ENCODE measurements at places on chromosomes 6 and 20.

- DNase-seq, result no peak
Observed at GRCh38 chr6:37535428-37535758, 35.7 kb upstream of the CCDC167 start.

- no peak for DNase-seq
Observed at GRCh38 chr6:156976216-156977127, 199.3 kb downstream of the ARID1B start.

DNA sequence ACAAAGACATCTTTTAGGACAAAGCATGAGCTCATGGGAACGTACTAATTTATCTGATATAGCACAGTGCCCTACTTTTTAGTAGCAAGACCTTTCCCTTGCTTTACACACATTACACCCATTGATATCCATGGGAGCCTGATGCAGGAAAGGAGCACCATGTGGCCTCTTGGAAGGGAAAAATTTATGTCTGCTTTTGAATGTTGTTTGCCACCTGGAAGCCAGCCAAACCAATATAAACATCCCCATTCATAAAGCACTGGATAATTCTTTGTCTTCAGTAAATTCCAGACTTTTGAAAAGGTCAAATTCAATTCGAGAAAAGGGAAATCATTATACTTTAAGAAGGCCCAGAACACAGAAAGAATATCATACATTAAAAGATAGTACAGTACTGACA is 152.3 kb upstream of the BEND6 start:
- DNase-seq, result no peak

DNA sequence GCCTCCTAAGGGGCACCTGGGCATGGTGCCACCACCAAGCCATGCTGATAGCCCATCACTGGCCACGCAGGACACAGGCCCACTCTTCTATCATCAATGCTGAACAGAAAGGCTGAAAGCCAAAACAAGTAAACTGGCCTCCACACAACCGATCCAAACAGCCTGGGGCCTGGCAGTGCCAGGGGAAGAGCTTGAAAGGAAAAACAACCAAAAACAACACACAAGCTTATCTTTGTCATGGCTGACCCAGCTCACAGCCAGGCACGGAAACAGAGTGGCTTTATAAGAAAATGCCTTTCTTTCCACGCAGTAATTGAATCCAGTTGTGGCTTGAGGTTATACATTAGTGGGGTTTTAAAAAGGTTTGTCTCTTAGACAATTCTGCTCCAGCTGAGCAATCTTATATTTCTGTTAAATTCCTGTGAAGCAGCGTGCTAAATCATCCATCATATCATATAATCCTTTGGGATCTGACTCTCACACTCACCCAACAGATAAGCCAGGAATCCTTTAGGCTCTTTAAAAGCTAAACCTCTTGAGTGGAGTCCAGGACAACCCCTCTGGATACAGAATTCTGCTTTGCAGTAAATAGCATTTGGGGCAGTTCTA is 65.4 kb upstream of the SLC22A16 start:
- DNase-seq, result no peak

GRCh38 chr6:126377594-126378153 is 37.8 kb downstream of the CENPW start:
- no peak for DNase-seq

DNA sequence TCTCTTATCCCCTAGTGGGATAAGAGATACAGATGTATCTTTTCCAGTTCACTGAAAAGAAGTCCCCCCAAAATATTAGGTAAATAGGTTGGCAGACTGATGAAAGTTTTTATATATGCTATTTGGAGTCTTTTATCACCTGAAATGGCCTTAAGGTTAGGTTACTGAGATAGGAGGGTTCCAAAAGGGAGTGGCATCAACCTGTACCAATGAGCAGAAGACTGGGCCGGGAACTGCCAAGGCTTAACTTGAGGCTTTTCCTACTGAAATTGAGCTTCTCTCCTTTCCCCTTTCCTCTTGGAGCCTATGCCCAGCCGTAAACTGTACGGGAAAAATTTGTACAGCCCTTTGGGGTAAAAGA is 42.0 kb downstream of the EIF2S2 start:
- no peak for DNase-seq

DNA sequence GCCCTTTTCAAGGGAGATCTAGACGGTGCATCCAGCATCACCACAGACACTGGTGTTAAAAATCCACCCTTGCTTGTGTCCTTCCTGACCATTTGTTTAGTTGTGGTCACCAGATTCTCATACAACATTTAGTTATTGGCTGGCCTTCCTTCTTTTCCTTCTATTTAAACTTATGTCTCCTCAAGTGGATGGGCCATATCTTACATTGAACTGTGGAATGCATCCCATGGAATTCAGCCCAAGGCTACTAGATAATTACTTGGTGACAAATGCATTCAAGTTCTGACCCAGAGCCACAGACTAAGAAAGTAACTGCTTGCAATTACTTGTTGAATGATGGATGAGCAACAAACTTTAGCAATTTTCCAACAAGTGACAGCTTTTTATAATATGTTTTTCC is 198.9 kb upstream of the SSTR4 start:
- no peak for DNase-seq

DNA sequence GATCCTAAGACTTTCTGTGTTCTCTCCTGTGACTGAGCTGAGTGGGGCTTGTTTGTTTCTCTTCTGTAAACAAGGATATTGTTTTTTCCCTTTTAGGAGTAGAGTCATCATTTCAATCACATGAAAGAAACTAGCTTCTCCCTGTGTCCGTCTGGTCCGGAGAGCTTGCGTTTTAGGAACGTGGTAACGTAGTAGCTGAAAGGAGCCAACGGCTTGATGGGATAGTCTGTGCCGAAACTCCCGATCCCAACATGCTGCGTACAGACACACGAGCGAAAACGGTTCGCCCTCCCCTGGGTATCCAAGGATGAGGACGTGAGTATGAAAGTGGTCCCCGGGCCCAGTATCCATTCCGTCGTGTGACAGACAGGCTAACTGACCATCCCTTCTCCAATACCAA is 146.5 kb downstream of the ZMYND8 start:
- no peak for DNase-seq

- DNase-seq, result no peak
Observed at GRCh38 chr20:33005132-33005566, 916 bp upstream of the SUN5 start.

- DNase-seq, result no peak
Observed at GRCh38 chr6:111743360-111743759, 129.9 kb downstream of the FYN start.

GRCh38 chr20:63544241-63544957 is 3.1 kb downstream of the SRMS start:
- no peak for DNase-seq

- DNase-seq, result no peak
Observed at GRCh38 chr6:148611213-148611612, 135.6 kb upstream of the UST start.

- no peak for DNase-seq
Observed at GRCh38 chr20:55415567-55416142, 589.7 kb downstream of the CBLN4 start.

GRCh38 chr6:16232086-16232485 is 6.3 kb upstream of the GMPR start:
- no peak for DNase-seq

- no peak for DNase-seq
Observed at GRCh38 chr6:167826230-167826895, 348 bp upstream of the AFDN start.

GRCh38 chr20:23666189-23666588 is 22.6 kb downstream of the CST4 start:
- no peak for DNase-seq

- DNase-seq, result peak; percentile 57
Observed at GRCh38 chr6:31620586-31621319, at the start of gene PRRC2A. Gene PRRC2A, plus strand, starts transcription at chr6:31620715. Its CDS starts 2,075 bp downstream, at chr6:31622790.

- no peak for DNase-seq
Observed at GRCh38 chr6:22473991-22474682, 95.2 kb upstream of the HDGFL1 start.

DNA sequence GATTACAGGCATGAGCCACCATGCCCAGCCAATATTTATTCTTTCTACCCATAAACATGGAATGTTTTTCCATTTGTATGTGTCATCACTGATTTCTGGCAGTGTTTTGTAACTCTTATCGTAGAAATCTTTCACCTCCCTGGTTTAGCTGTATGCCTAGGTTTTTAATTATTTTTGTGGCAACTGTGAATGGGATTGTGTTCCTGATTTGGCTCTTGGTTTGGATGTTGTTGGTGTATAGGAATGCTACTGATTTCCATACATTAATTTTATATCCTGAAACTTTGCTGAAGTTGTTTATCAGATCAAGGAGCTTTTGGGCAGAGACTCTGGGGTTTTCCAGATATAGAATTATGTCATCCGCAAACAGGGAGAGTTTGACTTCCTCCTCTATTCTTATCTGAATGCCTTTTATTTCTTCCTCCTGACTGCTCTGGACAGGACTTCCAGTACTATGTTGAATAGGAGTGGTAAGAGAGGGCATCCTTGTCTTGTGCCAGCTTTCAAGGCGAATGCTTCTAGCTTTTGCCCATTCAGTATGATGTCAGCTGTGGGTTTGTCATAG is 198.6 kb downstream of the ZDHHC14 start:
- no peak for DNase-seq

DNA sequence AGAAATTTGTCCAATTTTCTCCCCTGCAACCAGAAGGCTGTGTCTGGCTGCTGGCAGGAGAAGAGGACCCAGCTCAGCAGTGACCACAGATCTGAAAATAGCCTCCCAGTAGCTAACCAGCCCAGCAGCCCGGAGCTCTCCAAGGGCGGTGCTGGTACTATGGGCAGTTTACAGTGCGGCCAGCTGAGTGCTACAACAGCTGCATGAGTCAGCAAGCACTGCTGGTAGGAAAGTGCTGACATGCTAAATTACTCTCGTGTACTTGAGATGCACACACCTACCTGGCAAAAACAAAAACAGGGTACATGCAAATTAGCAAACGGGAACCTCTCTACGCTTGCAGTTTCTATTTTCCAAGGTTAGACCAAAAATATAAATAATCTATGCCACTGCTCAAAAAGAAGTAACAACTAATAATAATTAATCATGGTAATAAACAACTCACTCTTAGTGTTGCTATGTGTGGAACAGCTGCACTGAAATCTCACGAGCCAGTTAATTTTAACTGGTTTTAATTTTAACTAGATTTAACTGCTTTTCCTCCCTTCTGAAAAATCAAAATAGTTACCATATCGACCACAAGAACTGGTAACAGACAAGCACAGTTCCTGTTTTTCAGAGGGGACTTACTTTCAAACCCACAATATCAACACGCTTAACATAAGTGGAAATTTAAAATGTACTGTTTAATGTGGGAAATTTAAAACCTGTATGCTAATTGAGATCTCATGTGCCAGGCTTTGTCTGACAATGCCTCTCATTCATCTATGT is 10.8 kb downstream of the BACH2 start:
- no peak for DNase-seq

DNA sequence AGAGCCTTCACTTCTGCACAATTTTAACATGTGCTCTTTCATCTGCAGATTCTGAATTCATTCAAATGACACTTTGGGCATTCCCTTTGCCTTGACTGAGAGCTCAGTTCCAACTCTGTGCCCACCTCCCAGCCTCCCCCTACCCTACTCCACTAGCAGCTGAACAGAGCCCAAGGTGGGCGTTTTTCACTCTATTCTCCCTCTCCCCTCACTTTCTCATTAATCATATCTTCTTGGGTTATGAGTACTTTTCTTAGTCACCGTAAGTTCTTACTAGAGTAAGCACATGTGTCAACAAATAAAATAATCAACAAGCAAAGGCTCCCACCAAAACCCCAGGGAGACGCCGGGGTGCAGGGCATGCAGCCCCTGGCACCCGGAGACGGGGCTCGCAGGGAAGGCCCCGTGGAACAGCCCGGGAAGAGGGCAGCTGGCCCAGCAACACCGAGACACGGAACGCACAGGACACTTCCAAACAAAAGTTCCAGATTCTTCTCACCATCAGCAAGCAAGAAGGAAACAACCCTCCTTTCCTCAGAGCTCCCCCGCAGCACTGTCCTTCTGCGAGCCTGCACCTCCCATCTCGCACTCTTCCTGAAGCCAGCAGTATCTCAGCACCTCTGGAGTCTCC is 34.1 kb downstream of the TAF4 start:
- no peak for DNase-seq

GRCh38 chr20:13397300-13397724 is 176.2 kb downstream of the ISM1 start:
- DNase-seq, result no peak

DNA sequence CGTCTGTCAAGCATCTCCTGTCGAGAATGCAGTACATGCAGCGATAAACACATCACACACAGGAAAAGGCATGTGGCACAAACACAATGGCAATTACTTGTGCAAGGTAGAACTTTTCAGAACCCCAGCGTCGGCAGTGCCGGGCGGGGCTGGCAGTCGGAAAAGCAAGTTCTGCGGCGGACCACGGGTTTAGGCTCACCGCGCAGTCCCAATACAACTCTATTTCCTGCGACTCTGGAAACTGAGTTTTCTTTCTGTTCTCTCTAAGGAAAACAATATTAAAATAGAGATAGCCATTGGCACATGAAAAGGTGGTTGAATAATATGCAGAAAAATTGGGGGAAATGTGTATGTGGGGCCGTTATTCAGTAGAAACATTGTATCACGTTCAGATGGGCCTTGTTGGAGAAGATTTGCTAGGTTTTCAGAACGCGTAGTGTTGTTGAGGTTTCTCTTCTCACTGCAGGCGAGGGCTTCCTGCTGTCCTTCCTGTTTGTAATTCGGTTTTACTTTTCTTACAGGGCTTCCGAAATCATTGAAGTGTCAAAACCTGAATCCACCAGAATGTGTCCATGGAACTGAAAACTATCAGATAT is 369.5 kb downstream of the THBS2 start:
- no peak for DNase-seq

GRCh38 chr20:10708351-10709185 is 34.8 kb upstream of the JAG1 start:
- no peak for DNase-seq

GRCh38 chr20:1579488-1579887 is 22.0 kb upstream of the SIRPD start:
- no peak for DNase-seq

DNA sequence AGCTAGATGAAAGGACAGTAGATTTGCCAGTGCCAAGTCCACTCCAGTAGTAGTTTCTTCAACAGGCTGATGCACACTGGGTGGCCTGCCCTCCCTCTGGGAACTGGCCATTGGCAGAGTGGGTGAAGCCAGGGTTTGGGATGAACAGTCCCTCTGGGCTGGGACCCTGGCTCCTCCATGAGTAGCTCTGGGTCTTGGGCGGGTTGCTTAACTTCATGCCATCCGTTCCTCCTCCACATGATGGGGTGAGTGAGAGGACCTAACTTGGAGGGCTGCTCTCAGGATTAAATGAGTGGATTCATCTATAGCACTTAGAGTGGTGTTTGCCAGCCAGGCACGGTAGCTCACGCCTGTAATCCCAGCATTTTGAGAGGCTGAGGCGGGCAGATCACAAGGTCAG is 47.2 kb downstream of the PLAGL2 start:
- DNase-seq, result no peak

DNA sequence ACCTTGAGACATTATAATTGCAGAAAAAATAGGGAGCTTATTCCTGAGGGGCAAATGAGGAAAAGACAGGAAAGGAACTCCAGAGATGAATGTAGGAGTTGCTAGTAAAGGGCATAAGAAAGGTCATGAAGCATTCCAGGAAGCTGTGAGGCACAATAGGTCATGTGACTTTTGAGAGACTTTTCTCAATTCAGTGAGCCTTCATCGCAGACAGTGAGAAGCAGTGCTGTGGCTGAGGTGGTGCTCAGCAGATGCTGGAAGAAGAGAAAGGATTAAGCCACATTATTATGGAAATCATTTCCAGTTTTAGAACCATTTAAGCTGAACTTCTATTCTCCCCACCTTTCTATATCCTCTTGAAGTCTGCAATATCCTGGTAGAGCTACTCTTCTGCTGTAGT is 4.1 kb downstream of the SPTLC3 start:
- DNase-seq, result no peak

GRCh38 chr6:159620947-159621346 is 72.1 kb downstream of the SOD2 start:
- DNase-seq, result no peak

Data from activated naive CD8-positive, alpha-beta T cell treated with anti-CD3 and anti-CD28 coated beads, Interleukin-2, amount 50 U/mL, for 16 hours (primary cell).